Esophagus mucosa (tissue), 1 donor: ENCODE measurements at places on chromosomes 1 and 21. TPM values are rescaled to one million over a fixed set of nuclear protein-coding genes. Genes with fewer than 3 reads are reported as not detected.

CD1D gene
- total RNA-seq: 0.44 TPM

VSIG8 gene
- 1.2 TPM for total RNA-seq

SIK1 gene
- 16.5 TPM for total RNA-seq

ADCY10 gene
- not detected for total RNA-seq

SGIP1 gene
- total RNA-seq: 1.4 TPM

CELSR2 gene
- 41.6 TPM for total RNA-seq
